ENCODE measurements at places on chromosomes 7 and 10. TPM values are rescaled to one million over a fixed set of nuclear protein-coding genes. Genes with fewer than 3 reads are reported as not detected.

Gene TRIP6
- 45.5 TPM for total RNA-seq

Gene UCMA
- 3.9 TPM for total RNA-seq

Gene UCN3
- not detected for total RNA-seq

DNA sequence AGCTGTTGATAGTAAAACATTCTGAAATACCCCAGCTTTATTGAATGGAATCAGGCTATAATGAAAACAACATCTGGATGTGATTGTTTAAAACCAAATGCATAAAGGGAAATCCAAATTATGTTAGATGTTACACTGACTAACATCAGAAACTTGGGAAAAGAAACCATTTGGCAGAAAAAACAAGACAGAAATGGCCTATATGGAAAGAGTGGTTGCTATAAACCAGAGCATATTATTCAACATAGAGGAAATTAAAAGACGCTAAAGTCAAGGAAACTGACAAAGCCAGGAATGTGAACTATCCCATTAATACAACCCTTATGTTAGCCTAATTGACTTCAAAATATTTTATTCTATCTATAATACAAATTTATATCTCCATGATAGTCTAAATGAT, 53.0 kb upstream of the CABCOCO1 start:
- DNase-seq, result no peak
